ENCODE measurements at places on chromosomes 12 and 14.
A peak's percentile ranks its signal among the peaks of the same experiment; 100 is the strongest.

DNA sequence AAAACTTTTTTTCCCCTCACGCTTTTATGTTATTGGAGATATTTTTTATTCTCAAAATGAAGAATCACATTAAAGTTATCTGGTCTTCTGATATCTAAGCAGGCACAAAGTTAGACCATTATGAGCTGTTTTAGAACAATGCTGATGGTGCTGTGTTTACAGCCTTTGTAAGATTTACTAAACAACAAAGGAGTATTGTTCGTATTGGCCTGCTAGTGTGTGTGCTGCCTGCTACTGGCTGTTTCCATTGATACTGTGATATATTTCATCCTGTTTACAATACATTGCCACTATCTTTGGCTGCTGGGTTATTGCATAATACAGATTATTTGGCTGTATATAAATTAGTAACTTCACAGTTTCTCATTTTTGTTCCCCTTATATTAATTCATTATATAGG is 220.8 kb downstream of the ITPR2 start:
- DNase-seq: no peak

DNA sequence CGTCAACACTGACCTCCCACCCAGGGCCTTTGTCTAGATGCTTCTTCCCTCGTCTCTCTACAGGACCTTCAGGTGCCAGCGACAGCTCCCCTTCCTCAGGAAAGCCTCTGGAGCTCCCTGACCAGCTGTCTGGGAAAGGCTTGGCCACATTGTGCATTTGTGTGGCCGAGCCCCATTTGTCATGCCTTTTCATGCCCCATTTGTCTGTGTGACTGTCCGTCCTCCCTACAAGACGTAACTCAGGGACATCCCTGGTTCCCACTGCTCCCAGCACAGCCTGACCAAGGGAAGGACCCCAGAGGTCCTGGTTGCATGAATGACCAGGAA is 23.8 kb downstream of the ZFYVE21 start:
- DNase-seq: no peak

DNA sequence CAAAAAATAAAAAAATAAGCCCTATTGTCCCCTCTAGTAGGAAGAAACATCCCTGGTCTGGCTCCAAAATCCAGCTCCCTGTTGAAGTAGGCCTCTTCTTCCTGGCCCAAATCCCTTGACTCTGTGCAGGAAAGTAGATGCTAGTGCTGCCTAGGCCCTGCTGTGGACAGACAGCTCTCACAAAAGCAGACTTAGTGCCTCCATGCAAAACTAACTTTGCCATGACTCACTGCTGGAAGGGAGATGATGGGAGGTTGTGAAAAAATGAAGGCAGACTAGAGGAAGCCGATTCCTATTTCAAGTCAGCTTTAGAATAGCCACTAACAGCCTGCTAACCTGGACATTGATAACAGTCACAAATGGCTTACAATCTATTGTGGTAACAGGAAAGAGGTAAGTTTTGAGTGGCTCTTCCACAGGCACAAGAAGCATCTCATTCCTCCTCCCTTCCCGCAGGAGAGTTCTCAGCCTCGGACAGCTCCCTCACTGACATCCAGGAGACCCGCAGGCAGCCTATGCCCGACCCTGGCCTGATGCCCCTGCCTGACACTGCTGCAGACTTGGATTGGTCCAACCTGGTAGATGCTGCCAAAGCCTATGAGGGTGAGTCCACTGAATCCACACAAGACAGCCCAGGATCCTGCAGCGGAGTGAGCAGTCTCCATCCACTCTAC is 198.9 kb upstream of the RGS6 start:
- peak; percentile 86 for DNase-seq

- DNase-seq: no peak
Measured at GRCh38 chr14:29684926-29685325, 242.7 kb downstream of the PRKD1 start.

GRCh38 chr12:82910246-82910893 is 223.7 kb downstream of the TMTC2 start:
- no peak for DNase-seq

- DNase-seq: no peak
Measured at GRCh38 chr14:101991352-101991751, 27.0 kb downstream of the DYNC1H1 start.

DNA sequence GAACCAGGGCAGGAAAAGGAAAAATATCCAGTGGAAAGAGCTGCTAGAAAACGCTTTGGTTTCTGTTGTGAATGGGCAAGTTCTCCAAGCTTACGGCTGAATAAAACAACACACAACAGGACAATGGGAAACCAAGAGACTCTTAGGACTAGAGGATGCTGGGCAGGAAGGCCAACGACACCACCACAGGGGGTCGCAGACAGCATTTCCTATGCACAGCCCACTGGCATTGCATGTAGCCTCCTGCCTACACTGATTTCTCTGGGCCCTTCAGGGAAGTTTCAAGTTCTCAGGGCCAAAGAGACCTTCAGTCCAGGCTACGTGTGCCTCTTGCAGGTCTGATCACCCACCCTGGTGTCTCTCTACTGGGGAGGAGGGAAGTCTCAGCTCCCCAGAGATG is 108.0 kb downstream of the RIMBP2 start:
- no peak for DNase-seq

DNA sequence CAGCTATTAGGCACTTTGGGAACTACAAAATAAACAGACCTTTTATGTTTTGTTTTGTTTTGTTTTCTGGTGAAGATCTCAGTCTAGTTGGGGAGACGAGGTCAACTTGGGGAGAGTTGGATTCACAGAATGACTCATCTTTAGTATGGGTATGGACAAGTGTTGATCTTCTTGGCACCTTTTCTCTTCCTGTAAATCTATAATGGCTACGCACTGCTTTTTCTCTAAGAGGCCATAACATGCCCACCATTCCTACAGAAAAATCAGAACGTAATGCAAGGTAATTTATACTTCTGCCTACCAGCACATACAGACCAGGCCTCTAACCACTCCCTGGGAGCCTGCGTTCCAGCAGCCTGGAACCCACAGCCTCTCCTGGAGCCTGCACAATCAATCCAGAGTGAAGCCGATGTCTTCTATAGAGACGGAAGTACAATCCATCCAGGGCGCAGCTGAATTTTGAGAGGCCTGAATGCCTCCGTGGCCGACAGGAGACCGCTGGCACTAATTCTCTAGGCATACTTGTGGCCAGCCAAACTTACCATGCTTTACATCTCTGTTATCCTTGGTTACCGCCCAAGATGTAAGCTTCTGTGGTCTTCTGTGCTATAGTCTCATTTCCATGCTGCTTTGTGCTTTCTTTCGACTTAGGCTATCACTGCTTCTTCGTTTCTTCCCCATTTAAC is 717 bp downstream of the PPHLN1 start:
- peak; percentile 58 for DNase-seq

DNA sequence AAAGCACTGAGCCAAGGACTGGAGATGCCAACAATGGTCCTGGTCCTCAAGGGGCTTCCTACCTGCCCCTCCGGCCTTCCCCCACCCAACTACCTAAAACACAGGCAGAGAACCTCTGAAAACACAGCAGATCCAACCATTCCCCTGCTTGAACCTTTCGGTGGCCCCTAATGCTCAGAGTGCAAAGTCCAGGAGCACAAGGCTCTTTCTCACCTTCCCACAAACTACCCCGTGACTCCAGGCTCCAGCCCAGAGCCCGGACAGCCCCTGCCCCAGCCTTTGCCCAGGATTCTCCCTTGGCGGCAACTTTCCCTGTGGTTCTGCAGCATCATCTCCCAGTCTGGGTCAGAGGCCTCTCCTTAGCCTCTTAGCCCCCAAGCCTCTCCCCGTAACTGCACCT is 1.6 kb upstream of the CD9 start:
- no peak for DNase-seq

DNA sequence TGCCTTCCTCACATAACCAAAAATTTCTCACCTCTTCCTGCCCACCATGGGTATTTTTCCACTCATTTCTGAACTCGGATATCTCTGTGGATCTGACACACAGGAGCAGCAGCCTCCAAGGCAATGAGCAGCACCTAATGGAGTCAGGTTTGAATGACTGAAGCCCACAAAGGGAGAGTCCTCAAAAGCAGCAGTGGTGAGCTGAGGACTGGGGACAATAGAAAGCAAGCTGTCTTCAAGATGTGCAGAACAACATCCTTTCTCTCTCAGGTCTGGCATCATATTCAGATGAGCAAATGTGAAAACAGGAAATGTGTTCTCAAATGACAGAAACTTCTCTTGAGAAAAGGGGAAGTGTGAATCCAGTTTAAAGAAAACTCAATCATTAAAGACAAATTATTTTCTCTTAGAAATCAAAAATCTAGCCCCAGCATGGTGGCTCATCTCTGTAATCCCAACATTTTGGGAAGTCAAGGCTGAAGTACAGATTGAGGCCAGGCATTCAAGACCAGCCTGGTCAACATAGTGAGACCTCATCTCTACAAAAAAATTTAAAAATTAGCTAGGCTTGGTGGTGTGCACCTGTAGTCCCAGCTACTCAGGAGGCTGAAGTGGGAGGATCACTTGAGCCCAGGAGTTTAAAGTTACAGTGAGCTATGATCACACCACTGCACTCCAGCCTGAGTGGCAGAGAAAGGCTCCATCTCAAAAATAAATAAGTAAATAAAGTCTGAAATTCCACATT is 54.2 kb downstream of the C12orf42 start:
- DNase-seq: no peak

DNA sequence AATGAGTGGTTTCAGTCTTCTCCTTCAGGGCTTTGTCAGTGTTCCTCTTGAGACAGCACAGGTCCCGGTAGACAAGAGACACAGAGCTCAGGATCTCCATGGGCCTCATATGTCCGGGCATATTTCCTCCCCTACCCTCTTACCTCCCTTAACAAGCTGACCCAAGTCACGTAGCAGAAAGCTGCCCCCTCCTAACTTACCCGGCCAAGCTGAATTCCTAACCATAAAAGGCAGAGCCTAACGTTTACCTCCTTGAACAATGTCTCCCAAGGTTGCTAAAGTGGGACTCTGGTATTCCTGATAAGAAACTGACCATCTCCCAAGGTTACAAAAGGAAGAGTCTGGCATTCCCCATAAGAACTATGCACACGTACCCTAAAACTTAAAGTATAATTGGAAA is 182.2 kb upstream of the USP15 start:
- DNase-seq: no peak

- DNase-seq: no peak
Measured at GRCh38 chr12:53492188-53492587, 7.1 kb downstream of the MAP3K12 start.

DNA sequence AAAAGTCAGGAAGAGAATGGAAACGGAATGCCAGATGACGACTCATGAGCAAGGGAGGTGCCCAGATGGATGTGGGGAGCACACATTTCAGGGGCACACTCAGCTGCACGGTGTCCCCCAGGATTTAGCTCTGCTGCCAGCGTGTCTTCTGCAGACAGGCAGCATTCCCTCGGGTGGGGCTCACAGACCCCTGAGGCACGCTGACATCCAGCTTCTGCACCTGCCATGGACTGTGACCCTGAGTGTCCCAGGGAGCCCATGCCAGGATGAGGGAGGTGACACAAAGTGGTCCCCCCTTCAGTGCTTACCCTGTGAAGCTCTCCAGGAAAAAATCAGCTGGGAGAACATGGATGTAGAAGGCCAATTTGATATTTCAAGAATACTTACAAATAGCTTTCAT is 84.2 kb downstream of the PIWIL1 start:
- DNase-seq: no peak

- peak; percentile 50 for DNase-seq
Measured at GRCh38 chr12:25328072-25328712, 77.5 kb upstream of the KRAS start.

- DNase-seq: peak; percentile 65
Measured at GRCh38 chr12:114291389-114292060, 114.4 kb downstream of the TBX5 start.

- DNase-seq: no peak
Measured at GRCh38 chr12:131795690-131796410, 32.3 kb upstream of the MMP17 start.

DNA sequence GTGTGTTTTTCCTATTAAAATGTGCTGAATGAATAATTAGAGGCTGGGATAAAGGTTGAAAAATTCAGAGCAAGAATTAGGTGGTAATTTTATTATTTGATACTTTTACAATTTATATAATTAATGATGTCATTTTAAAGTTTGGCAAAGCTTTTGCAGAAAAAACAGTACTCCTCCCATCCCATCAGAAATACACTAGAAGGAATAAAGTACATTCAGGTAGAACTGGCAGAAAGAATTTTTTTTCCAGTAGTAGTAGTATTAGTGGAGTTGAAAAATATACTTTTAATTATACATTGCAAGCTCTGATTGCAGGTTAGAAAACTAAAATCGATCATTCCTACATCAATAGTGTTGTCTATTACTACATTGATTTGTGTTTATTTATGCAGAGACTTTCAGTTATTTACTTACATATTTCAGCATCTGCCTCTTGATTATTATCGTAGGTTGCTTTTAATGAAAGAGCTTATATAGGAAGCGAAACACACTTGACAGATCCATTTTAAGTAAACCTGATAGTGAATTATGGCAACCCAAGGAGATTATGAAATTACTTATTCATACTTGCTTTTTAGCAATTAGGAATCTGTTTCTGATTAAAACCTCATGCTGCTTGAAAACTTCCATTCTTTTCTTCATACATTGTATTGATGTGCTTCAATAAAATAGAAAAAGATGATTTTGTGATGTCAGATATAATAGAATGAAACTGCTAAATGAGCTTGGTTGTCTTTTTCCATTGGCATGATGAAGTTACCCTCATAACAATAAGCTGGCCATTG is 10.1 kb downstream of the FOXG1 start:
- DNase-seq: no peak

DNA sequence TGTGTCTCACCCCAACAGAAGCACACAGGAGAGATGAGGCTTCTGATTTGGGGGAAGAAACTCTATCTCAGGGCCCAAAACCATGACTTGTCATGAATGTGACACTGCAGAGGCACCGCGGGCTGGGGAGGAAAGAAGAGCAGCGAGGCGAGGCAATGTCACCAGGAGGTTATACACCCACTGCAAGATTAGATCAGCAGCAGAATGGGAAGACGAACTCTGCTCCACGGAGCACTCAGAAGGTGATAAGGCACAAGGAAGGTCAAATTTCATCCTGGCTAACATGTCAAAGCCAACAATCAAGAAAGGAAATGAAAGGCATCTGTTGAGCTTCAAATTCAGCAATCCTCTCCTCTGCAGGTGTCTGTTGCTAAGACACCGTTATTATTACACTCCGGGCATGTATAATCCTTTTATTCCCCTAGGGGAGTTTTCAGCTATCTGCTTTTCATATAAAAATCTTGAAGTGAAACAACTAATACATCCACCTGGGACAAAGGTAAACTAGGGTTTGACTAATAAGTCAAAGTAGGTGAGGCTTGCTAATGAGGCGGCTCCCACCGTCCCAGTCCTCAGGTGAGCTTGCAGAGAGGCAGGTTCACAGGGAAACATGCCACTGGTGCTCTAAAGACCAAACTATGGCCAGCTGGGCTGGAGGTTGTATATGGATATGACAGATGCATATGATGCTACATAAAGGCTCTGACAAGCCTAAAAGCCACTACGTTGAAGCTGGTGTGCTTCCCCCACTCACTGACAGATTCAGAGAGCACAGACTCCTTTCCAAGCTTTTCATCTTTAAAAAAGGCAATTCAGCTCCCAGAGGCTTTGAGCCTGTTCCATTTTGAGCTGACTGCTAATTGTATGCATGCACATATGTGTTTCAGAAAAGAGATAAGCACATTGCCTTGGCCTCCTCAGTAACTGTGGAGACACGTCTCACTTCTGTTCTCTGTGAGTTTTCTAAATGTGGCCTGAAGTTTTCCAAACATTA is 221.2 kb downstream of the NELL2 start:
- no peak for DNase-seq
